Stimulated activated CD4-positive, alpha-beta T cell treated with anti-CD3 and anti-CD28 coated beads, Interleukin-1b, Interleukin-23, amount 100 ng/mL, for 1 hour (primary cell): ENCODE measurements at places on chromosomes 6 and 20.
A peak's percentile ranks its signal among the peaks of the same experiment; 100 is the strongest.

- DNase-seq = no peak
Observed at GRCh38 chr6:42313941-42314570, 96.4 kb upstream of the MRPS10 start.

DNA sequence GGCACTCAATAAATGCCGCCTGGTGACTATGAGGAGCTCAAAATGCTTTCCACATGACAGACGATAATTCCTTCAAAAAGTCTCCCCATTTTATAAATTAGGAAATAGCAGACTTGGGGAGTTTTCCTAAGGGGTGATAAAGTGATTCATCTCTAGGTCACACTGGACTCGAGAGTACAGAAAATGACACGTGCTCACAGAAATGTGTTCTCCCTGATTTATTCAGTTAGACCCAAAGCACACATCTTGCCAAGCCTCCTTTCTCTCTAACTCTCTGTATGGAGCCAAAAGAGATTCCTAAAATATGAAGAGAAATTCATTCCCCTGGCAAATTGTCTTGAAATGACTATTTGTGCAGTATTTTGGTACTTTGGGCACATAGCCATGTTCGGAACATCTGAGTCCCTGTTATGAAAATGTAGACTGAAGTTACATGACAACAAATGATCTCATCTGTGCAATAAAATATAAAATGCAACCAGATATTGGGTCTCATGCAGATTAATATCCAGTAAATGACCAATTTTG lies 381.1 kb downstream of the TFAP2B start:
- no peak for DNase-seq

GRCh38 chr20:18524646-18525045 lies 16.9 kb downstream of the SEC23B start:
- DNase-seq = no peak

DNA sequence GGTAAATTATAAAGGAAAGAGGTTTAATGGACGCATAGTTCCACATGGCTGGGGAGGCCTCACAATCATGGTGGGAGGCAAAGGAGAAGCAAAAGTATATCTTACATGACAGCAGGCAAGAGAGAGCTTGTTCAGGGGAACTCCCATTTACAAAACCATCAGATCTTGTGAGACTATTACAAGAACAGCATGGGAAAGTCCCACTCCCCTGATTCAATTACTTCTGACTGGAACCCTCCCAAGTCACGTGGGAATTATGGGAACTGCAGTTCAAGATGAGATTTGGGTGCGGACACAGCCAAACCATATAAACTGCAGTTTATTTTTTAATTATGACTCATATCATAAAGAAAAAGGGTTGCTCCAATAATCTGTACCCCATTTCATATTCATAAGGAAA lies 22.3 kb upstream of the HLA-DQA2 start:
- no peak for DNase-seq

GRCh38 chr20:18164356-18164755 lies 26.7 kb downstream of the KAT14 start:
- no peak for DNase-seq

DNA sequence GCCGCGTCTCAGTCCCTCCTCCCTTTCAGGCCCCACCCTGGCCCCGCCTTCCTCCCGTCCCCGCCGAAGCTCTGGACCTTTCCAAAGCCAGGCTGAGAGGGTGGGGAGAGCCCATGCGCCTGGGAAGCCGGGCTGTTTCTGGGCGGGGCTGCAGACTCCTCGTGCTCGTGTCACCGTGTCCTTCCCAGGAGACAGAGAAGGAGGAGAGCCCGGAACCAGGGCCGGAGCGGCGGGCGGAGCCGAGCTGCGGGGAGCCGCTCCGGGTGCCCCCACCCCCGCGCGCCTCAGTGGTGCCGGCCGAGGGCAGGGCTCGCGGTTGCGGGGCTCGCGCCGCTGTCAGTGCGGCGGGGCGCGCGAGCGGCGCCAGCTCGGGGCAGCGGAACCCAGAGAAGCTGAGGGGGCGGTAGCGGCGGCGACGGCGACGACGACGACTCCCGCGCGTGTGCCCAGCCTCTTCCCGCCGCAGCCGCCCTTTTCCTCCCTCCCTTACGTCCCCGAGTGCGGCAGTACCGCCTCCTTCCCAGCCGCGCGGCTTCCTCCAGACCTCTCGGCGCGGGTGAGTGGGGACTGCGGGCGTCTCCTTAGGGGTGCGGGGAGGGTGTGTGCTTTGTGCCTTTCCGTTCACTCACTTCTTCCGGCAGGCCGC lies at the start of gene RALY:
TSS of gene RALY (plus strand) at position 336 of the 646 bp plus-strand sequence. CDS start 78,164 bp downstream, outside the sequence.
- peak; percentile 91 for DNase-seq

DNA sequence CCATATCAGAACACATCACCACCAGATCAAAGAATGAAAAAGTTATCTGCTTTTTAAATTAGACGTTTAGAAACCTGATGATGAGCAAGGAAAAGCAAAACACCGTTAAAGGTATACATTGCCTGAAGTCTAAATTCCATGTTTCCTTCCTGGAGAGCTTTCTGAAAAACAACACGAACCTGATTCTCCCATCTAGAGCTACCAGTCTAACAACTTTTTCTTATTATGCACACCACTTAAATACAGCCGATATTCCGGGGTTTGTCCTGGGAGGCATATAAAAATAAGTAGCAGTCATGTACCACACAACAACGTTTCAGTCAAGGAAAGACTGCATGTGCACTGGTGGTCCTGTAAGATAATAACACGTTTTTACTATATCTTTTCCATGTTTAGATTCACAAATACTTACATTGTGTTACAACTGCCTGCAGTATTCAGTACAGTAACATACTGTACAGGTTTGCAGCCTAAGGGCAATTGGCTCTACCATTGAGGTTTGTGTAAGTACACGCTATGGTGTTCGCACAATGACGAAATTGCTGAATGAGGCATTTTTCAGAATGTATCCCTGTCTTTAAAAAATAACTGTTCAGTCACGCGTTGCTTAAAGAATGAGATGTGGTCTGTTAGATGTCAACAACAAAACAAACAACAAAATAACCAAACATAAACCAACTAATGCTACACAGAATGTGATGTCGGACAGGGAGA lies 19.1 kb upstream of the LYRM2 start:
- DNase-seq = no peak

GRCh38 chr6:81820980-81821379 lies 68.5 kb upstream of the TENT5A start:
- no peak for DNase-seq

DNA sequence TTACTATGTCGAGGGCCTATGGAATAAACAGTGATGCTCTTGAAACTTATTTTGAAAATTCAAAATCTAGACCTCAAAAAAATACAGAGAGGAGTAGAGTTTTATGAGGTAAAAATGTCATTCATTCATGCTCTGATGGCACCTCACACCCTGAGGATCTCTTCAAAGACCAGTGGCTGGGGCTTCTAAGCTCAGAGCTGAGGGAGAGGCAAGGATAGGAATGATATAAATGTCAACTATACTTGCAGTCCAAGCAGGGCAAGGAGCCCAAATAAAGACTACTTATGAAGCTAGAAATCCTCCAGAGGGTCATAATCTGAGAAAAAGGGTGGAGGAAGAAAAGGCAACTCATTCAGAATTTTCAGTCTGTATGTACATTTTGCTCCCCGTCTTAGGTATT lies 136.7 kb upstream of the CARMIL1 start:
- no peak for DNase-seq

- DNase-seq = no peak
Observed at GRCh38 chr6:107656401-107656800, 166.5 kb downstream of the SOBP start.

DNA sequence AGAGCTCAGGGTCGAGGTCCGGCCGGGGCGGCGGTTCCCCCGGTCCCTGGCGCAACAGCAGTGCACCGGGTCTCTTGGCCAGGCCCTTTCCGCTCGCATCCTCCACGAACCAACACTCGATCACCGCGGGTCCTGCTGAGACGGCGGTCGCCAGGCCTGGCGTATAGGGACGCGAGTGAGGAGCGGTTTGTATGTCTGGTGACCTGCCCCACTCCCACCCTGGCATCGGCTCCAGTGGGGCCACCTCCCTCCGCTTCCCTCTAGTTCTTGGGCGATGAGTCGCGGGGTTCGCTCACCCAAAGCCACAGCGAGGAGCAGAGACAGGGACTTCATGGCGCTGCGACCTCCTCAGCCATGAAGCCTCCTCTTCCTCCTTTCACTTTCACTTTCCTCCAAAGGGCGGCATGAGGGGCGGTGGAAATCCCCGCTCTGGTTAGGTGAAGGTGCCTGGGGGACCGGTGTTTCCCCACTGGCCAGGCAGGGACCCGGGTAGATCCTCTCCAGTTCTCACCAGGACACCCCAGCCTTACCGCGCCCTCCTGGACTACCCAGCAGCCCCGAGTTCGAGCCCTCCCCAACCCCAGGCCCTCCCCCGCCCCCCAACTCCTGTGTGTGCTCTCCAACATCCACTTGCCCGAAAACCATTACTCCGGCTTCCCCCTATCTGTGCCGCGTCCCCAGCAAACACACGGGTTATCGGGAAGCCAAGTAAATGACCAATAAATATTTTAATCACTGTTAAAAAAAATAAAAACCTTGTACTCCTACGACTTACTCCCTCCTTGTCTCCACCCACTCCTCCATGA lies at the start of gene TAPBP:
TSS of gene TAPBP (minus strand) at position 370 of the 806 bp plus-strand sequence. CDS start at position 333, 37 bp downstream.
- peak; percentile 62 for DNase-seq

GRCh38 chr20:4165984-4166725 lies 150.8 kb upstream of the RNF24 start:
- no peak for DNase-seq

DNA sequence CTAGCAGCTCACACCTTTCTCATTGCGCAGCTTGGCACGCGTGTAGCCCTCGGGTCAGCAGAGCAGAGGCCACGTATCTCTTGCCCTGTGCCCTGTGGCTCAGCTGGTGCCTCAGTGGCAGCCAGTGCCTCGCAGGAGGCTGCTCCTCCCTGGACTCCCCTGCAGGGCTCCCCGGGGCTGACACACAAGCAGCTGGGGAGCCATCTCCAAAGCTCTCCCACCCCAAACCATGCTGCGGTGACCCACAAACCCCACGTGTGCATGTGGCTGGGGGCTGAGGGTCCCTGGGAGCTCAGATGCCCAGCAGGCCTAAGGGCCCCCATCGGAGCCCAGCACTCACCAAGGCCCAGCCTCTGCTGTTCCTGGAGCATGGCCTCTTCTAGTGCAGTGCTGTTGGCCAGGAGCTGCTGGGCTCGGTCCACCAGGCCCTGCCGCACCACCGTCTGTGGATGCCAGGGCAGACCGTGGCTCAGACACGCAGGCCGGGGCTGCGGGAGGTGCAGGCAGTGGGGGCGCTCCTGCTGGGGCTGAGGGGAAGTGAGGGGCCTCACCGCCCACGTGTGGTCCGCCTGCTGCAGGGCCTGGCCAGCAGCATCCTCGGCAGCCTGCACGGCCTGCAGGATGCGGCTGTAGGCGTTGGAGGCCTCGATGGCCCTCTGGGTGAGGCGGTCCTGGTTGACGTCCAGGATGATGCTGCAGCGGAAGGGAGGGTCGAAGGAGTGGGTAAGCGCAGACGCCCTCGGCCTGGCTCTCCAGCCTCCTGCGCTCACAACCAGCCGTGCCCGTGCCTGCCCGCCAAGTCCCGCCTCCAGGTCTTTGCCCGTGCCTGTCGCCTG lies 13.8 kb downstream of the ADRM1 start:
- no peak for DNase-seq

- DNase-seq = no peak
Observed at GRCh38 chr6:166364456-166364855, 18.3 kb downstream of the MPC1 start.

DNA sequence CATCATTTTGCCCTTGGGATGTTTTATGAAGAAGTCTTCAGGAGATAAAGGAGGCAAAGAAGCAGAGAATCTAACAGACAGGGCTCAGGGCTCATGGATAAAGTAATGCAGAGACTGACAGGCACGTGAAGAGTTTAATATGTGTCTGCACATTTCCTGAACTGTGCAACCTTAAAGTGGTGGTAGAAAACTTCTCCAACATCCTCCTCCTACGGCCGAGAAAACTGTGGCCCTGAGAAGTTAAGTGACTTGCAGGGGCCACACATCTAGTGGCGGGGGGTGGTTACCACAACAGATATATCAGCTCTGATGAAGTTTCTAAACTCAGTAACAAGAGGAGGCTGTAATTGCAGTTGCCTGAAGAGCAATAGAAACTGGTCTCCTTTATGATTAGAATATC lies 61.0 kb downstream of the SOBP start:
- no peak for DNase-seq

GRCh38 chr6:148528292-148528691 lies 185.7 kb downstream of the SASH1 start:
- DNase-seq = no peak

DNA sequence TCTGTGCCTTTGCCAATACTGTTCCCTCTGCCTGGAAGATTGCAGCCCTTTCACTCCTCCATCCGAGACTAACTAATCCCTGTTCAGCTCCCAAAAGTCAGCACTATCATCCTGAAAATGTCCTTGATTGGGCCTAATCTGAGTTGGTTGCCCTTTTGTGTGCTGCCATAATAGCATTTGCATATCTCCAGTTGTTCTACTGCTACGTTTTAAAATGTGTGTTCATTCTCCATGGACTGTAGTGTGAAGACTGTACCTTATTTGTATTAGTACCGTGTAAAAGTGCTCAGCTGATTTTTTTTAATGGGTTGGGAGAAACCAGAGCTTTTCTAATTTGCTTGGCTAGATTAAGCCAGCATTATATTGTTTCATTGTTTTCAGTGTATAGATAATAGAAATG lies 401.3 kb downstream of the LAMA2 start:
- no peak for DNase-seq

DNA sequence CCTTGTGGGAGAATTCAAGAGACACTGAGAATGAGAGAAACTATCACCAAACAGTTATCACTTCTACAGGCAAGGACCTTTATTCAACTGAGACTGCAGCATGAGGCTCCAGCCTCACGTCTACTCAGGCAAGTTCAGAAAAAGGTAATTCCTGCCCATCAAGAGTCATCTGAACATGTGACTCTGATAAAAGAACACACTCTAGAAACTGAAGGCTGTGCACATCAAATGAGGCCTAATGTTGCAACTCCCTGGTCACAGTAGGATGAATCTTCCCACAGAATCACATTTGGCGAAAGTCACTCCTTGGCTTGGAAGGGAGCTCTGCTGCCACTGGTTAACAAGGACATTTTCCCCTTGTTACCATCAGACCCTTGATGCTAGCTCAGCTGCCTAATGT lies 71.2 kb upstream of the EMILIN3 start:
- no peak for DNase-seq
